Psoas muscle (tissue), 8 donors: ENCODE measurements at places on chromosomes 3 and 15. TPM values are rescaled to one million over a fixed set of nuclear protein-coding genes. Genes with fewer than 3 reads are reported as not detected.
A peak's percentile ranks its signal among the peaks of the same experiment; 100 is the strongest.

DNA sequence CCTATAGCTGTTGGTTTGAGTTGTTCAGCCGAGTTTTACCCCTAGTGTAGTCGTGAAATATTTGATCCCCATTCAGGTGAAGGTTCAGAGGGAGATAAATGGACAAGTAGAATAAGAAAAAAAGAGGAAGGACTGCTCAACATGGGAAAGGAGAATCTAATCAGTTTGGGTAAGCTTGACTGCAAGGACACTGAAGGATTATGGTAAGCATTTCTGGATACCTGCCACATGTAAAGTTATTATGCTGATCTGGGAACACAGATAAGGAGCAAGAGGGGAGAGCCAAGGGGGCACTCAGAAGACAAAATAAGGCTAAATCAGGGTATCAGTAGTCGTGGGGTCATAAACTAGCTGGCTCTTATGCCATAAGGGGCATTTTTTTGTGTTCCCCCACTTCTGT is 49.9 kb downstream of the TFG start:
- DNase-seq, result no peak

Gene IL16
- total RNA-seq, result 2.7 TPM

DNA sequence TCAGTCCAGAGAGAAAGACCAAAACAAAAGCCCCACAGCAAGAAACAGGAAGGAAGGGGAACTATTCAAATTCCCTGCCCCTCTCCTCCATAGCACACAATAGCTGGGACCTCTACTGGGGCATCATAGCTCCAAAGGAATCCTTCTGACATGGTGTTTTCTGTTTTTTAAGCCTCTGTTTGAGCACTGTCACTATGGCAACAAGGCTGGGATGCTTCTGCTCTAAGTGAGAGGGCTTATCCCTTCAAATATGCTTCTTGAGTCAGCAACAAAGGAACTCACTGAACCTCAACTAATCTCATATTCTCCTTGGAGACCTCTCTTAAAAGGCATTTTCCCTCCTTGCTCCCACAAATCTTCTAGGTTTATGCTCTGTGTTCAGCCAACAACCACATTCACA is 40.5 kb downstream of the MYLK start:
- DNase-seq, result no peak

DNA sequence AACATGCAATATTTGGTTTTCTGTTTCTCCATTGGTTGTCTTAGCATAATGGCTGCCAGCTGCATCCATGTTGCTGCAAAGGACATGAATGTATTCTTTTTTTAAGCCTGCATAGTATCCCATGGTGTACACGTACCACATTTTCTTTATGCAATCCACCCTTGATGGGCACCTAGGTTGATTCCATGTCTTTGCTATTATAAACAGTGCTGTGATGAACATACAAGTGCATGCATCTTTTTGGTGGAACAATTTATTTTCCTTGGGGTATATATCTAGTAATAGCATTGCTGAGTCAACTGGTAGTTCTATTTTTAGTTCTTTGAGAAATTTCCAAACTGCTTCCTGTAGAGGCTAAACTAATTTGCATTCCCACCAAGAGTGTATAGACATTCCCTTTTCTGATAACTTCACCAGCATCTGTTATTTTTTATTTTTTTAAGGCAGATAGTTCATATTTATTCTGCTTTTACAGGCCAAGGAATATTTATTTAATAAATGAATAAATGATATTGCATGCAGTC is 62.4 kb upstream of the NPHP3 start:
- no peak for DNase-seq

Gene AHSG
- not detected for total RNA-seq

Gene MAP1A
- 2.7 TPM for total RNA-seq

- peak; percentile 70 for DNase-seq
Measured at GRCh38 chr15:40338041-40338657, 2.6 kb downstream of the CCDC9B start.

Gene CKMT1A
- not detected for total RNA-seq
